Stimulated activated CD8-positive, alpha-beta memory T cell treated with anti-CD3 and anti-CD28 coated beads, Interleukin-4, amount 100 ng/mL, for 4 hours (primary cell): ENCODE measurements at places on chromosomes 1 and 21.

DNA sequence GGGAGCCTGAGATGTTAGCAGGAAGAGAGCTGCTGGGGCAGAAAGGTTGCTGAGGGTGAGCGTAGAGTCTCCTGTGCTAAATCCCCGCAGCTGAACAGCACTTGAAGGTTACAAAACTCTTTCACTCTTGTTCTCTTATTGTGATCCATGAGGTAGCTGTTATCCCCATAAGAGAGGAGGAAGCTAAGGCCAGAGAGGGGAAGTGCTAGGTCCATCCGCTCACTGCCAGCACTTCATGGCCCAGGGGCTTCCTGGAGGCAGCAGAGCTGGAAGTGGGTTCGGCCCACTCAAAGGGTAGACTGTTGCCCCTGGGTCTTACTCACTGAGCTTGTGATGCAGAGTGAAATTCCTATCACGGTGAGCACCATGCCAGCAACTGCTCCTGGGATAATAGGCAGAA, 5.6 kb downstream of the TMEM234 start:
- DNase-seq = no peak

DNA sequence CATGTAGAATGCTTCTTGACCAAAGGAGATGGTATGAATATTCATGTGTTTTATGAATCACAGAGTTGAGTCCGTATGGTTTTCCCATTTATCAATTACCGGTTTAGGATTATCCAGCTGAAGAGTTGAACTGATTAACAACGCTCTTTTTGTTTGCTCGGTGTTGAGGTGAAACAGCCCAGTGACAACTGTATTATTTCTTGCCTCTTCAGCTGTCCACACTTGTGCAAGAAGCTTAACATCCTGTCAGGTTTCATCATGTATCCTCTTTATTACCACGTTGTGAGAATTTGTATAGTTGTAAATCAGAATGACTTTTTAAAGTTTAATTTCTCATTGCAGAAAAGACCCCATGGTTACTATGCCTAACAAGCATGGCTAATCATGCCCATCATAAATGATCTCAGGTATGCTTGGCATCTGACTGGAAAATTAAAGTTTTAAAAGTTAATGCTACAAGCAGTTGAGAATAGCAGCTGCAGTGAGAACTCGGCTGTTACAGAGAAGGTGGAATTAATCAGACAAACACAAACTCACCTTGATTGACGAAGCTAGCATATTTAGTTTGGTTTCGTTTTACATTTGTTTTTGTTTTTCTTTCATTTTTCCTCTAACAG, 563.2 kb upstream of the ADGRL2 start:
- no peak for DNase-seq

DNA sequence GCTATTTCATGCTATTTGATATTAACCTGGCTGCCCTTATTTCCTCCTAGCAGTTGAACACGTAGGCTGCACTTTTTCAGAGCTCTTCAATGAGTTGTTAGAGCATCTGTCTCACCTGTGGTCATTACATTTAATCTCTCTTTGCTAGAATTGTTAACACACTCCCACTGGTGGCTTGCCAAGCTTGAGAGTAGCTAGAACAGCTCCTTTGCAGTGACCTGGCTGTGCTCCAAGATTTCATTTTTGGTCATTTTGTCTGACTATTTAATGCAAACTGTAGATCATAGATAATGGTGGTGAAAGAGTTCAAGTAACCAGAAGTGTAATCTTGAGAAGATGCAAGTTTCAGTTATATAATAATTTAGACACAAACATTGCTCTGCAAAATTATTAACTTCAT, 105.6 kb downstream of the LRRC7 start:
- DNase-seq = no peak

- no peak for DNase-seq
These were observed 7.1 kb upstream of the ZSCAN20 start for GRCh38 chr1:33465316-33465715.

- no peak for DNase-seq
These were observed 10.1 kb downstream of the CFAP45 start for GRCh38 chr1:159889821-159890252.

- no peak for DNase-seq
These were observed 7.6 kb downstream of the DCLRE1B start for GRCh38 chr1:113912594-113913311.

- no peak for DNase-seq
These were observed 33.1 kb downstream of the TRIM67 start for GRCh38 chr1:231194843-231195516.
